Activated T-cell treated with anti-CD3 and anti-CD28 coated beads, Interleukin-2, amount 50 U/mL, for 72 hours (primary cell): ENCODE measurements at places on chromosomes 3 and 15. TPM values are rescaled to one million over a fixed set of nuclear protein-coding genes. Genes with fewer than 3 reads are reported as not detected.

- no peaks in the 10 kb centered on the region for H3K36me3 ChIP-seq
- H3K27ac ChIP-seq: no peak overlapping the region
- H3K4me1 ChIP-seq: no peaks in the 10 kb centered on the region
- H3K27me3 ChIP-seq: peaks cover 19% of the 10 kb centered on the region
Measured at GRCh38 chr3:124248471-124249028, 256.6 kb upstream of the ROPN1 start.

DNA sequence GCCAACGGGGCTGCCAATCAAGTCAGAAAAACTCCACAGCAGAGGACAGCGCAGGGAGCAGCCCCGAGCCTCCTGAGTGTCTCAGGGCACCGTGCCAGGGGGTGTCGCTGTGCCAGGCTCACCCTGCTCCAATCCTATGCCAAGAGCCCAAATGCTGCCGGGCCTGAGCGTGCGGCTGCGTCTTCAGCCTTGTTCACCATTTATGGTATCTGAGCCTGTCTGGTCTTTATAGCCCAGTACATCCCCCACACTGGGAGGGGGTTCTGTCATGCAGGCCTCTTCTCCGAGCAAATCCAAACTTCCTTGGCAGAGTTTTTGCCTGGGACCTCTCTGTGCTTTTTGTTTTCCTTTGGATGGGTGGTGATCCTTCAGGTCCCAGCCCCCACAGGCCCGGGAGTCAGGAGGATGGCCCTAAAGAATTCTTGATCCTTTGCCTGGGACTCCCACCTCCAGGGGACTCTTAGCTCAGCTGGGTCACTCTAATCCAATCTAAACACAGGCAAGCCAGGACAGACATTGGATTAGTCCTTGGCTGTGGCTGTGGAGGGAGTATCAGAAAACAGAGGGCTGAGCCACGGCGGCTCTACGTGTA lies 135.1 kb upstream of the HACD2 start:
- H3K36me3 ChIP-seq: no peaks in the 10 kb centered on the region
- no peak overlapping the region for H3K27ac ChIP-seq
- H3K4me3 ChIP-seq: no peak overlapping the region
- DNase-seq: no peak

DNA sequence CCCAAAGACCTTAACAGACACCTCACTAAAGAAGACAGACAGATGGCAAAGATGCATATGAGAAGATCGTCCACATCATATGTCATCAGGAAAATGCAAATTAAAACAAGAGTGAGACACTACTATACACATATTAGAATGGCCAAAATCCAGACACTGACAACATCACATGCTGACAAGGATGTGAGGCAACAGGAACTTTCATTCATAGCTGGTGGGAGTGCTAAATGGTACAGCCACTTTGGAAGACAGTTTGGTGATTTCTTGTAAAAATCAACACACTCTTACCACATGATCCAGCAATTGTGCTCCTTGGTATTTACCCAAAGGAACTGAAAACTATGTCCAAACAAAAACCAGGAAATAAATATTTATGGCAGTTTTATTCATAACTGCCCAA lies 17.6 kb downstream of the CHDH start:
- DNase-seq: no peak
- no peak overlapping the region for H3K4me3 ChIP-seq
- no peak overlapping the region for H3K27ac ChIP-seq

DNA sequence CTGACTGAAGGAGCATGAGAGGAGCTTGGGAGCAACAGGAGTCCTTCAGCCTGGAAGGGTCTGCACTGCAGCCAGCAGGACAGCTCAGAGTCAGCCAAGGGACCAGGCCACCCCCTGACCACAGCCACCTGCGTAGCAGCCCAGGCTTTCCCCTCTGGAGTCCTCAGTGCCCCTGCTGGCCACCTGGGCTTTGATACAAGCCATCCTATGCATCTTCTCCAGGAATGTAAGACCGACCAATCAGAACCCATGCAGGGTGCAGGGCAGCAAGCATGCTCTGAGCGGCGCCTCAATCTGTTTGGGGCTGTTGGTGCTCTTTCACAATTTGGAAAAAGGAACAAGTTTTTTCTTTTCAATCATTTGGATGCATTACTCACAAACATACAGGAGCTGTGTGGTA lies 52.0 kb downstream of the DZIP1L start:
- no peak overlapping the region for H3K27ac ChIP-seq
- H3K36me3 ChIP-seq: no peaks in the 10 kb centered on the region
- peaks cover 43% of the 10 kb centered on the region for H3K27me3 ChIP-seq
- H3K4me3 ChIP-seq: no peak overlapping the region

DNA sequence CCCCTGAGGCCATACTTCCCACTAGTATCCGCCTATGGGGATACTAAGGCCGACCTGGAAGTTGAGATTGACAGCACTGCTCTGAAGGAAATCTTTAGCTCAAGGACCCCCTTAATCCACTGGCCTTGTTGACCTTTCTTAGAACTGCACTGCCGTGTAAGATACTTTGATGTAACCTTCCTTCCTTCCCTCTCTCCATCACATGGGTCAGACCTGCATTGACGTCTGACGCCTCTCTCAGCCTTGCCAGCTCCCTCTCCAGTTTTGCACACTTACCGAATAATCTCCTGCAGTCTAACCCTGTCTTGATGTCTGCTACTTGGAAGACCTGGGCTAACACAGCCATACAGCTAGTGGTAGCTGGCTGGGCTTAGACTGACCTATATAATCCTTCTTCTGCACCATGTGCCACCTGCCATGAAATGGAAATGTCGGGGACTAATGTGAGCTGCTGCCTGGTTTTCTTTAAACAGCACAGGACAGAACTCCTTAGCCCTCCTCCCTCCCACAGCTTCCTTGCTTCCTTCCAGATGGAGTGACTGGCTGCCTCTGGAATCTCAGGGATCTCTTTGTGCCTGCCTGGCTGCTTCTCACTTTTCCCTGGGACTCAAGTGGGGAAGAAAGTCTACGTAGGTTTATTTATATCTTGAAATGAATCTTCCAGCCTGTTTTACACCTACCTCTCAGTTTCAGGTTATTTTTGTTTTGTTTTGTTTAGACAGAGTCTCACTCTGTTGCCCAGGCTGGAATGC lies 39.2 kb upstream of the HERC1 start:
- peaks cover 34% of the 10 kb centered on the region for H3K4me1 ChIP-seq
- H3K27ac ChIP-seq: no peak overlapping the region

GRCh38 chr3:172328282-172328681 lies 120.0 kb downstream of the GHSR start:
- H3K36me3 ChIP-seq: no peaks in the 10 kb centered on the region
- no peaks in the 10 kb centered on the region for H3K27me3 ChIP-seq
- no peak overlapping the region for H3K27ac ChIP-seq
- DNase-seq: no peak
- no peak overlapping the region for H3K4me3 ChIP-seq

DNA sequence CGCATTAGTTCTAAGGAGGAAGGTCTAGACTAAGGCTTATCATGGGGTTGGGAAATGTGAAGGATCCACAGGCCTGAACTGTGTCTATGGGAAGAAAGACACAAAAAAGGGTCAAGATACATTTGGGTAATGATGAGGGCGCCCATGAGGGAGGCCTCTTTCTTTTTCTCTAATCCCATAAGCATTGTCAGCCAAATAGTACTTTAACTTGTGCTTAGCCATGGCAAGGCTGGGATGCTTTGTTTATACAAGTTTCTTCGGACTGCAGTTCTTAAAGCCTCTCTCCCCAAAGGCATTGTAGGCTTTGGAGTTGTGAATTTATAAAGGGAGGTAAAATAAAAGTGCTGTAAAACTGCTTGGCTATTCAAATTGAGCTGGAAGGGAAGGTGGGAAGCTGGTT lies 23.4 kb downstream of the ARMC8 start:
- peaks cover 3% of the 10 kb centered on the region for H3K36me3 ChIP-seq
- H3K27ac ChIP-seq: no peak overlapping the region
- DNase-seq: no peak
- no peak overlapping the region for H3K4me3 ChIP-seq
- no peaks in the 10 kb centered on the region for H3K4me1 ChIP-seq

DNA sequence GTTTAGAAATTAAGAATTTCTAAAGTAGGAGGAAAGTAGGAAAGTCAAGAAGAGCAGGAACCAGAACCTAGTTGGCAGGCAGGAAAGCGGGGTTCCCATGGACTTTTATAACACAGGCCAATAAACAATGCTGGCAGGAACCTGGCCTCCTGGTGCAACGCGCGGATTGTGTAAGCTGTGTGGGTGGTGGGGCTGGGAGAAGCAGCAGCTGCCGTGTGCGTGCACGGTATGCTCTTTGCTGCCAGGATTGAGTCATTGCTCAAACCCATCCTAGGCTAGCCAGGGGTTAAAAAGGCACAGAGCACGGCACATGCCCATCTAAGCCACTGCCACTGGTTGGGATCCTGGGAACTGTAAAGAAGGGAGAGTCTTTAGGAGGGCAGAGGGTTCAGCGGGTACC lies 209.9 kb upstream of the RGMA start:
- no peak for DNase-seq
- H3K4me3 ChIP-seq: no peak overlapping the region
- no peak overlapping the region for H3K27ac ChIP-seq
- H3K4me1 ChIP-seq: no peaks in the 10 kb centered on the region
- H3K27me3 ChIP-seq: no peaks in the 10 kb centered on the region

The ALCAM gene
- total RNA-seq: 19.4 TPM

GRCh38 chr3:108221393-108221792 lies 831 bp downstream of the IFT57 start:
- H3K27ac ChIP-seq: peak overlapping the region; percentile 95
- peak overlapping the region; percentile 99 for H3K4me3 ChIP-seq
- DNase-seq: no peak
- peaks cover 61% of the 10 kb centered on the region for H3K4me1 ChIP-seq
- H3K36me3 ChIP-seq: peaks cover 1% of the 10 kb centered on the region
- no peaks in the 10 kb centered on the region for H3K27me3 ChIP-seq
